Activated CD4-positive, alpha-beta T cell treated with anti-CD3 and anti-CD28 coated beads, Interleukin-2, amount 50 U/mL, for 16 hours (primary cell): ENCODE measurements at places on chromosomes 6 and 20.

DNA sequence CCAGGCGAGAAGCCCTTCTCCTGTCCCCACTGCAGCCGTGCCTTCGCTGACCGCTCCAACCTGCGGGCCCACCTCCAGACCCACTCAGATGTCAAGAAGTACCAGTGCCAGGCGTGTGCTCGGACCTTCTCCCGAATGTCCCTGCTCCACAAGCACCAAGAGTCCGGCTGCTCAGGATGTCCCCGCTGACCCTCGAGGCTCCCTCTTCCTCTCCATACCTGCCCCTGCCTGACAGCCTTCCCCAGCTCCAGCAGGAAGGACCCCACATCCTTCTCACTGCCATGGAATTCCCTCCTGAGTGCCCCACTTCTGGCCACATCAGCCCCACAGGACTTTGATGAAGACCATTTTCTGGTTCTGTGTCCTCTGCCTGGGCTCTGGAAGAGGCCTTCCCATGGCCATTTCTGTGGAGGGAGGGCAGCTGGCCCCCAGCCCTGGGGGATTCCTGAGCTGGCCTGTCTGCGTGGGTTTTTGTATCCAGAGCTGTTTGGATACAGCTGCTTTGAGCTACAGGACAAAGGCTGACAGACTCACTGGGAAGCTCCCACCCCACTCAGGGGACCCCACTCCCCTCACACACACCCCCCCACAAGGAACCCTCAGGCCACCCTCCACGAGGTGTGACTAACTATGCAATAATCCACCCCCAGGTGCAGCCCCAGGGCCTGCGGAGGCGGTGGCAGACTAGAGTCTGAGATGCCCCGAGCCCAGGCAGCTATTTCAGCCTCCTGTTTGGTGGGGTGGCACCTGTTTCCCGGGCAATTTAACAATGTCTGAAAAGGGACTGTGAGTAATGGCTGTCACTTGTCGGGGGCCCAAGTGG lies 5.3 kb downstream of the SNAI1 start:
- no peak for DNase-seq

DNA sequence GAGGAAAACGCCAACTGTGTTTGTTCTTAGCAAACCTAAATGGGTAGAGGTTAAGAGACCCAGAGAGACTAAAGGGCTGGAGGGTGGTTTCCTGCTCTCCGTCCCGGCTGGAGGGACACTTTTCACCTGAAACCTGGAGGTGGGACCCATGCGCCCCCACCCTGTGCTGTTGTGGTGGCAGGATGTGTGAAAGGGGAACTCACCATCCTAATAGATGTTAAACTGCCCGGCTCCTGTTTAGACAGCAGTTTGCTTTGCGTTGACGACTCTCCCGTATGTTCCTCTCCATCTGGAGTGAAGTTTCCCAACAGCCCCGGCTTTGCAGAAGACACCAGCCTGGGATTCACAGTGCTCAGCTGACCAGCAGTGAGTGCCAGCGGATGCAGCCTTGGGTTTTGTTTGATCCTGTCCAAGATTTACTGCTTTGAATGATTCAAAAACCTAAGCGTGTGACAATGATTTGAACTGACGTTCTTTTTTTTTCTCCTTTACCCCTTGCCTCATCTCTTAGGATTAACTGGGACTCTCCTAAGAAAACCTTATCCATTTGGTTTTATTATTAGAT lies 66.0 kb downstream of the CDH4 start:
- no peak for DNase-seq

- DNase-seq, result no peak
Observed at GRCh38 chr6:122868137-122868536, 79.1 kb downstream of the SMPDL3A start.

DNA sequence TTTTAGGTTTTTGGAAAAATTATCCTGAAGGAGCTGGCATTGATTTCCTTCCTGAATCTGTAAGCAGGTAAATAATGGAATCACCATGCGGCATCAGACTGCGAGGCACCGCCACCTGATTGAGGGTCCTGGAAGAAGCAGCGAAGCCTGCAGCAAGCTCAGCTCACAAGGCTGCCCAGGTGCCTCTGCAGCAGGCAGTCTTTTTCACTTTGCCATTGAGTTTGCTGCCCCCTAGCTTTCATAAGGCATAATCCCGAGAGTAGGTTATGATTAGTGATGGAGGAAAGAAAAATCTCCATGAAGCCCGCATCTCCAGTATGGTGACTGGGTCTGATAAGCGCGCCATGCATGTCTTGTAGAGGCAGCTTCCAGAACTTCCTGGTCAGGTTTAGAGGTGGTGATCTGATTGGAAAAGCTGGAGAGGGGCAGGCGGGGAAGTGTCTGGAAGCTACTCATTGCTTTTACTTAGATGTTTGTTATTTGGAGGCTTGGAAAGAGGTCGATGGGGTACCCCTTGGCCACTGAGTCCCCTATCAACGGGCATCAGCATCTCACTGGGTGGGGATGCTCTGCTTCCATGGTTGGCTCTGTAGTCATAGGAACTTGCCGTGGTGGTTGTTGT lies 26.7 kb downstream of the IYD start:
- DNase-seq, result peak; percentile 61

DNA sequence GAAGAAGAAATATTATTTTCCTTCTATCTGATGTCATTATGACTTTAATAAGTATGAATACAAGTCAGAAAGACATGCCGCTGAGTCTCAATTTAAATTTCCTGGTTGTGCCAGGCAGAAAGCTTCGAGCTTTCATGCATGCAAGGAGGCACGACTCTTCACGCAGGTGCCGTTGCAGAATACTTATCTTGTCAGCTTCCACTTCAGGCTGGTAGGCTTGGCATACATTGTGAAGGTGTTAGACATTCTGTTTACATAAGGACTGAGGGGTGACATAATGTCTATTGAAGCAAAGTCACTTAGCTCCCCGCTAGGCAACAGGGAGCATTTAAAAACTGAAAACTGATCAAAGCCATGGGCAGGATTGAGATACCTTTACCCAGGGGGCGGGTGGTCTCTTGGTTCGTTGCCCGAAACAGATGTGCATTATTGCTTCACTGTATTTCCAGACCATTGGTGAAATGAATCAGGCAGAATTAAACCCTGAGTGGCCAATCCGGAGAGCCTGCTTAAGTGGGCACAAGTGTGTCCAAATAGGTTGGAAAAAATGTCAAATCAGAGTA lies 16.4 kb downstream of the BMP6 start:
- no peak for DNase-seq

- no peak for DNase-seq
Observed at GRCh38 chr6:12175626-12176025, 114.5 kb upstream of the EDN1 start.

DNA sequence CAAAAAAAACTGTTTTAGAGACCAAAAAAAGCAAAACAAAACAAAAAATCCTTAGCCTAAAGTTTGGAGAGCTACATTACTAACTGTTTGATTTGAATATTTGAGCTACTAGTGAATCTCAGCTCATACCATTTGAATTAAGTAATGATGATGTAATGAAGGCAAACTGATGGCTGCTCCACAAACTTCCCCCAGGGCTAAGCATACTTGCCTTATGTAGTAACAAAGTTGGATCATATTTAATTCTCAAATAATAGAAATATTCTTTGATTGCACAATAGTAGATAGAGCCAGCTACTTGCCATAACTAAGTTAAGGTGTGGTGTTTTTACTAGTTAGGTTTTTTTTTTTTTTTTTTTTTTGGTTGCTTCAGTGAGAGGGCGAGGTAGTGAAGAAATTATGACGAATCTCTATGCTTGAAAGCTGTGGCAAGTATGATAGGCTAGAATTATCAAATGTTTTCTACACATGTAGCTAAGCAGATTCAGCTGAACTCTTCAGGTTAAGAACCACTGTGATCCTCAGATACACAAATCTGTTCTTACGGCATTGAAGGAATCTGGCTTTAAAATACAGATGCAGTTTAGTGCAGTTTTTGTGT lies 2.9 kb downstream of the RAB32 start:
- no peak for DNase-seq

GRCh38 chr6:24105191-24105590 lies 20.8 kb upstream of the NRSN1 start:
- DNase-seq, result no peak

- peak; percentile 37 for DNase-seq
Observed at GRCh38 chr6:168355716-168356522, 36.3 kb upstream of the DACT2 start.

DNA sequence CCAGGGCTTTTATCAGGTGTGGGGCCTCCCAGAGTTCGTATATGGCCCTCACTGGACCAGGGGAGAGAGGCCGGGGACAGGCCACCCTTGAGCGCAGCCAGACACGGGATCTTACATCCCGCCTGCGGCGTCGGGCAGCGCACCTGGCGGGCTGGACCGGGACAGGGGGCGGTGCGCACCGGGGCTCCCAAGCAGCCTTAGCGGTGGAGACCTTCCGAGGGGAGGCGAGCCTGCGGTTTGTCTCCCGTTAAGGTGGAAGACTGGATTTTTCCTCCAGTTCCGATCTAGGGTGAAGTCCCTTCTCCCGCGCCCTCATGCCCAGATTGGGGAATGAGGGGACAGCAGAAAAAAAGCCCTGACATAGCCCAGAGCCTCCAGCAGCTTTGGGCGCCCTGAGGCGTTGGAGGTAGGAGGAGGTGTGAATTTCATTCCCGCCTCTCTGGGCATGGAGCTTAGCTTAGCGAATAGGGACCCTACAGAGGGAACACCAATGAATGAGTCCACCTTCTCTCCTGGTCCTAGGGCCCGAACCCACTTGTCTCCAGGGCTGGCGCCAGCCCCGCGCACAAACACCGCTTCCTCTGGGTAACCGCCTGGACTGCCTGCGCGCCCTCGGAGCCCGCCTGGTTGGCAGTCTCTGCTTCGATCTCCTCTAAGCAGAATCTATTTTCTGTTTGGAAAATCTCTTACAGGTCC lies 6.7 kb upstream of the LAMP5 start:
- no peak for DNase-seq

DNA sequence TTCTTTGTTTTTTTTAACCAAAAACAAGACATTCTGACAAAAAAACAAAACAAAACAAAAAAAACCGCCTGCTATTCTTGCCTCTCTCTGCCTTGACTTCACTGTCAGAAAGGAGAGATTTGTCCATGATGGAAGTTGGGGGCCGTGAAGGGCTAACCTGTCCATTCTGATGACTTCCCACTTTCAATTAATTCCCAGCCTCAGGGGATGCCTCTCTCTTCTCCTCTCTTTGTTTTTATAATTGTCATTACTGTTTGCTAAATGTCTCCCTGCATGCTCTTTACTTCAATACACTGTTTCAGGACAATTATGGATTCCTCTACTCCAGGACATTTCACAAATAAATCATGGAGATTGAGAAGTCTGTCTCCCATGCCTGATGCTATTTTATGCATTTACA lies 130.5 kb upstream of the CNR1 start:
- no peak for DNase-seq

- DNase-seq, result peak; percentile 62
Observed at GRCh38 chr20:2206957-2207769, 88.6 kb upstream of the TGM3 start.

DNA sequence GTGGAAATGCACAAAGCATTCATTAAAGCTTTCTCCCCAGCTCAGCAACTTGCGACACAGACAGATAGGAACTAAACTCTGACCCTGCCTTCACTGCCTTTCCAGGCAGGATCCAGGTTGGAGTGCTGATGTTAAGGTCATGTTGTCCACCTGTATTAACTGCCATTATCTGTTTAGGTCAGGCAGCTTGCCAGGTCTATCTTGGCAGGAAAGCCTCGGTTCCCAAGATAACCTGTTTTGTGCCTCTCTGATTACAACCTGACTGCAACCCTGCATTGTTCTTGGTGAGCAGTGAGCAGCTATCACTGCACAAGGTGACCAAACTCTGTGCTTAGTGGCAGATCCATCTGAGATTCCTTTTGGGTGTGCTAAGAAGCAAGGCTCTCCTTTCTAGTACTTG lies 23.2 kb upstream of the ELOVL2 start:
- no peak for DNase-seq

DNA sequence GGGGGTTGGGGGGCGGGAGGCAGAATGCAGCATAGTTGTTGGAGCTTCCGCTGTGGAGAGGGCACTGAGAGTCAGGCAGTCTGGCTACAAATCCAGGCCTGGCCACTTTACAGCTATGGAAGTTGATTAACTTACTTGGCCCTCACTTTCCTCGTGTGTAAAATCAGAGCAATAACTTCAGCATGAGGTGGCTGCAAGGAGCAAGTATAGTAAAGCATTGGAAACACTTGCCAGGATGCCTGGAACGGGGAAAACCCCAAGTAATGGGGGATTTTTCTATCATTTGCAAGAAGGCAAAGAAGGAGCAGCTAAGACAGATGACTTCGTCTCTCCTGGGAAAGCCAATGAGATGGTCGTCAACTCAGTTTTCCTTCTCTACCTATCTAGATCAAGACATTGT lies 35.8 kb downstream of the AGPAT4 start:
- DNase-seq, result no peak

GRCh38 chr6:102204351-102204750 lies 810.8 kb downstream of the GRIK2 start:
- no peak for DNase-seq

GRCh38 chr20:35297740-35298139 lies 5.5 kb upstream of the FAM83C start:
- no peak for DNase-seq

GRCh38 chr6:56962441-56962840 lies 7.5 kb downstream of the BEND6 start:
- DNase-seq, result no peak

GRCh38 chr6:155351273-155352129 lies 37.2 kb upstream of the TFB1M start:
- DNase-seq, result no peak

- no peak for DNase-seq
Observed at GRCh38 chr20:60274717-60275116, 316.5 kb downstream of the CDH26 start.

GRCh38 chr6:24882295-24882694 lies 53.5 kb downstream of the RIPOR2 start:
- no peak for DNase-seq

- no peak for DNase-seq
Observed at GRCh38 chr6:445571-446417, 54.2 kb downstream of the IRF4 start.

- no peak for DNase-seq
Observed at GRCh38 chr20:38190936-38191371, 25.9 kb upstream of the TGM2 start.

GRCh38 chr6:10838794-10839333 lies 525 bp upstream of the MAK start:
- DNase-seq, result peak; percentile 85

DNA sequence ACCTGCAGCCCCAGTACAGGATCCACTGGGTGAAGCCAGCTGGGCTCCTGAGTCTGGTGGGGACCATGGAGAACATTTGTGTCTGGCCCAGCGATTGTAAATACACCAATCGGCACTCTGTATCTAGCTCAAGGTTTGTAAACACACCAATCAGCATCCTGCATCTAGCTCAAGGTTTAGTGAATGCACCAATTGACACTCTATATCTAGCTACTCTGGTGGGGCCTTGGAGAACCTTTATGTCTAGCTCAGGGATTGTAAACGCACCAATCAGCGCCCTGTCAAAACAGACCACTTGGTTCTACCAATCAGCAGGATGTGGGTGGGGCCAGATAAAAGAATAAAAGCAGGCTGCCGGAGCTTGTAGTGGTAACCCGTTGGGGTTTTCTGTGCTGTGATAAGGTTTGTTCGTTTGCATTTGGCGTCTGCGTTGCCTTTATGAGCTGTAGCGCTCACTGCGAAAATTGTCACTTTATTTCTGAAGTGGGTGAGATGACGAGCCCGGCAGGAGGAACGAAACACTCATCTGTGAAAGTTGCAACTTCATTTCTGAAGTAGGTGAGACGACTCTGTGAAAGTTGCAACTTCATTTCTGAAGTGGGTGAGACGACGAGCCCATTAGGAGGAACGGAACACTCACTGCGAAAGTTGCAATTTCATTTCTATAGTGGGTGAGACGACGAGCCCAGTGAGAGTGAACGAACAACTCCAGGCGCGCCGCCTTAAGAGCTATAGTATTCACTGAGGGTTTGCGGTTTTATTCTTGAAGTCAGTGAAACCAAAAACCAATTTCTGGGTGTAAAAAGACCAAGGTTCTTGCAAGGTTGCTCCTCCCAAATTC lies 31.1 kb downstream of the SERPINB6 start:
- DNase-seq, result peak; percentile 97
